ENCODE measurements at places on chromosomes 6 and 20.

DNA sequence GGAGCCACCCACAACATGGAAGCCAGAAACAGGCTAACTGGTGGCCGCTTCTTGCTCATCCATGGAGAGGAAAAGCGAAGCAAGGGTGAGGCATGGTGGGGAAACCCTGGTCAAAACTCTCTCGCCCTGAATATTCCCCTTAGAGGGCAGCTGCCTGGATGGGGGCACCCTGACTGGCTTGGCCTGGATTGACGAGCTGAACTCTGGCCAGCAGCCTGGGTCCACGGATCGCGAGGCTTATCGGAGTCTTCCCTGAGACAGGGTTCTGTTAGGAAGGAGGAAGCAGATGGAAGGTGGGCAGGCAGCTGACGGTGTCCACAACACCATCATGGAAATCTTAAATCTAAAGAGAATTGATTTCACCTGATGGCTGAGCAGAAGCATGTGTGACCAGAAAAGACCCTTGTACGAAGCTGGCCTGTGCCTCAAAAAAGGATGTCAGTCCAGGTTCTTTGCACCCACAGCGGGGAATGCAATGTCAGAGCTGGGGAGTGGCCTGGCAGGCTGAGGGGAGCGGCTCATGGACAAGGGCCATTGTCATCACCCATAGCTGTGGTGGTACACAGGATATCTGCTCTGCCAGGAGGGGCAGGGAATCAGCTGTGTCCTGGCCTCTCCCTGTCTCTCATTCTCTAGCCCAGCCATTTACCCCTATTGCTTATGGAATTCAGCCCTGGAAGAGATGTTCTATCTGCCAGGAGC is 109.4 kb upstream of the SNX9 start:
- DNase-seq = no peak
- no peaks in the 10 kb centered on the region for H3K36me3 ChIP-seq
- no peaks in the 10 kb centered on the region for H3K27me3 ChIP-seq
- no peak overlapping the region for H3K4me3 ChIP-seq

- H3K27me3 ChIP-seq = no peaks in the 10 kb centered on the region
- no peak overlapping the region for H3K27ac ChIP-seq
- H3K4me1 ChIP-seq = no peaks in the 10 kb centered on the region
- H3K4me3 ChIP-seq = no peak overlapping the region
Measured at GRCh38 chr6:119658917-119659316, 309.4 kb upstream of the MAN1A1 start.

DNA sequence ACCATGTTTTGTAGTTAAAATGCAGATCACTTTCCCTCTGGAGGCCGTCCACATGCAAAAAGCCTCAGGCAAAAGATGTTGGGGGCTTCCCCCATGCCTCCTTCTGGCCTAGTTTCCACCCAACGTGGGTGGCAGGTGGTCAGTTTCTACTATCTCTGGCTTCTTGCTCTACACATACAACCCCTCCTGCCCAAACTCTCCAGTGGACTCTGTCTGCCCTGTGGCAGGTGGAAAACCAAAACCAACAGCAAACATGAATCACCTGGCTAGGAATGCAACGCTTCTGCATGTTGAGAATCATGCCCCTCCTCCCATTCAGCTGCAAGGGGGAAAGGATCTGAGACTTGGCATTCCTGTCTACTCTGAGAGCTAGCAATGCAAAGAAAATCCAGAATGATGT is 94.8 kb downstream of the MBOAT1 start:
- H3K4me3 ChIP-seq = no peak overlapping the region
- no peak overlapping the region for H3K27ac ChIP-seq
- no peaks in the 10 kb centered on the region for H3K27me3 ChIP-seq
- peaks cover 24% of the 10 kb centered on the region for H3K36me3 ChIP-seq
- no peak for DNase-seq
- no peaks in the 10 kb centered on the region for H3K4me1 ChIP-seq

DNA sequence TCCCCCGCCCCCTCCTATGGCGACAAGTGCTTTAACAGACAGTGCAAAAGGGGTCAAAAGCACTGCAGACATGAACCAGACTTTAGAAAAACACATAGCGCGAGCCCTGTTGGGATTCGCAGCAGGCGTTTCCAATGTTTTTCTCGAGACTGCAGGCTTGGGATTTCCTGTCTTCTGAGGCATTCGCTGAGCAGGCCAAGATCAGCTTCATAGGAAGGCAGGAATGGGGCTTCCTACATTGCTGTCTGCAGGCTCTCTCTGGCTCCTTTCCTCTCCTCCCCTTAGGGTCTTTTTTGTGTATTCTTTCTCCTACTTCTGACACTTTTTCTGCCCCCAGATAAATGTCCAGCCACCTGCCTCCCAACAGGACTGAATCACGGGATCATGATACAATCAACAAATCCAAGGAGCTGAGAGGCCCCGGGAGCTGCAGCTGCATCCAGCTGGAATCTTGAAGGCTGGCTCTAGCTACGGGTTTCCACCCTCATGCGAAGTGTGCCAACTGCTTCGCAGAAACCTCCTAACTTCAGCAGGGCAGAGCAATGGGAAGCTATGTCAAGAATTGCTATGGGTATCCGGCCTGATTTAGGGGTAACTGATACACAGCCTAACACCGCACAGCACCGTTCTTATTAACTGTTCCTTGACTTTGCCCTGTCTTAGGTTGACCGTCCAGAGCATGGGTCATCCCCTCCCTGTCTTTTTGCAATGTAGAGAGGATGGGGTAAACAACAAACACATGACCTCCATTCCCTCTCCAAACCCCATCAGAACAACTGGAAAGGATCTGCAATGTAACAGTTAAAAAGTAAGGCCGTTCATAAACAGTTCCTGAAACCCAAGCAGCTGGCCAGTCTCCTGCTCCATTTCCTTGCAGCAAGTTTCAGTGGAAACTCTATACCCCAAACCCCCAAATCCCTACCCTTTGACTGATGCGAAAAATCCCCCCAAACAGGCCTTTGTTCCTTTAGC is 31.5 kb downstream of the SNX5 start:
- peak overlapping the region; percentile 40 for H3K27ac ChIP-seq
- H3K4me3 ChIP-seq = no peak overlapping the region
- peaks cover 14% of the 10 kb centered on the region for H3K36me3 ChIP-seq
- H3K27me3 ChIP-seq = no peaks in the 10 kb centered on the region

DNA sequence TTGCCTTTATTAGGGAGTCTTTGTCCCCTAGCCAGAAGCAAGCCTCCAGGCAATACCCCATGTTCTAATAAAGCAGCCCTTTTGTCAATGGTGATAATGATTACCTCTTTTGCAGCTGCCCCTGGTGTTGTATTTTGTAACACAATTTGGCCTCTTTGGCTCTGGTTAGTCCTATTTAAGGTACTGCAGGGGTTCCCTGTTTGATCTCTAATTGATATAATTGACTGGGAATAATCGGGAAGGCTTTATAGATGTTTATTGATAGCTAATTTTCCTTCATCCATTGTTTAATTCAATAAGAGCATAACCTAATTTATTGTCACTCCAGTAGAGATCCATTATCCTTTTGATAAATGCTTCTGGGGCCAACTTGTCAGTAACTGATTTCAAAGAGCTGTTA is 537.2 kb downstream of the PKHD1 start:
- H3K27ac ChIP-seq = no peak overlapping the region
- no peak for DNase-seq
- no peak overlapping the region for H3K4me3 ChIP-seq
- no peaks in the 10 kb centered on the region for H3K4me1 ChIP-seq

DNA sequence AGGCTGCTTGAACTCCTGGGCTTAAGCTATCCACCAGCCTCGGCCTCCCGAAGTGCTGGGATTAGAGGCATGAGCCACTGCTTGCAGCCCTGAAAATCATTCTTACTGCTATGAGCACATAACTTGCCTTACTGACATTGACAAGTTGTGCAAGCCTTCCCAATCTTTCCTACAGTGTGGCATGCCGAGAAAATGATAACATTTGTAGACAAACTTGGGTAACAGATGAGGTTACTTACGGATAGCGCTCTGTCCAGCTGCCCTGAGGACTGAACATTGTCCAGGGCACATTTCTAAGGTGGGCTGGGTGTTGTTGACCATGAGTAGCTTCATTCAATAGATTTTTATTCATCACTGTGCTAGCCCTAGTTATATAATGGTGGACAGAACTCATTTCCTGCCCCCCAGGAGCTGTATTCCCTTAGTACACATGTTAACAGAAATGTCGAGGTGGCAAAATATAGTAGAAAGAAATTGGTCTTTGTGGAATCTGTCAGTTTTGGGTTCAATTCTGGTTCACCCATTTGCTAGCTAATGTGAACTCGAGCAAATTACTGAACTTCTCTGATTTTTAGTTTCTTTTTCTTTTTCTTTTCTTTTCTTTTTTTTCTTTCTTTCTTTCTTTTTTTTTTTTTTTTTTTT is 118.4 kb upstream of the AKIRIN2 start:
- no peak overlapping the region for H3K27ac ChIP-seq
- H3K27me3 ChIP-seq = no peaks in the 10 kb centered on the region
- H3K36me3 ChIP-seq = no peaks in the 10 kb centered on the region
- no peak overlapping the region for H3K4me3 ChIP-seq

- no peak for DNase-seq
- H3K27ac ChIP-seq = peak overlapping the region; percentile 49
- no peak overlapping the region for H3K4me3 ChIP-seq
- H3K4me1 ChIP-seq = peaks cover 40% of the 10 kb centered on the region
- H3K36me3 ChIP-seq = no peaks in the 10 kb centered on the region
- H3K27me3 ChIP-seq = no peaks in the 10 kb centered on the region
Measured at GRCh38 chr6:25175196-25175595, 104.0 kb upstream of the CARMIL1 start.

DNA sequence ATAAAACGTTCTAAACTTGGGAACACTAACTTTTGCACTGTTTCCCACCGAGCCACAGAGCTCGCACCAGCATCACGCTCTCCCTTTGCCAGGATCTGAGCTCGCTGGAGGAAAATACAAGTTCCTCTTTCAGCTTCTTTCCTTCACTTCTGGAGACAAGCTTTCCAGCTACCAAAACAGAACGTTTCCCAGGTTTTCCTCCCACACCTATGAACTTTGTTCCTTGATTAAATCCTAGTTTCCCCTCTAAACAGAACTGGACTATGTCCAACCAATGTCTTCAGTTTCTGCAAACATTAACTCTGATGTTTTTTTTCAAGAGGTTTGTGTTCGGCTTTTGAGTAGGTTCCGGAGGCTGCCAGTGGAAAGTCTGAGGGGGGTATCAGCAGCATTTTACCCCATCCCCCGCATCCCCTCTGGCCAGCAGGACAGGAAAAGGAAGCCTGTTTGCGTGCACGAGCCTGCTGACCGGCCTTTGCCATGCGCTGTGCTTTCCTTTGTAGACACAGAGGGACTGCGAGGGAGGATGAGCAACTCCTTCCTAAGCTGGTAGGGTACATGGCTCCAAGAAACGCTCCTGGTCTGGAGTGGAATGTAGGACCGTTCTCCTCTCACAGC is 135.5 kb downstream of the LY86 start:
- no peaks in the 10 kb centered on the region for H3K27me3 ChIP-seq
- H3K4me1 ChIP-seq = peaks cover 34% of the 10 kb centered on the region
- peak; percentile 77 for DNase-seq
- peak overlapping the region; percentile 93 for H3K27ac ChIP-seq

DNA sequence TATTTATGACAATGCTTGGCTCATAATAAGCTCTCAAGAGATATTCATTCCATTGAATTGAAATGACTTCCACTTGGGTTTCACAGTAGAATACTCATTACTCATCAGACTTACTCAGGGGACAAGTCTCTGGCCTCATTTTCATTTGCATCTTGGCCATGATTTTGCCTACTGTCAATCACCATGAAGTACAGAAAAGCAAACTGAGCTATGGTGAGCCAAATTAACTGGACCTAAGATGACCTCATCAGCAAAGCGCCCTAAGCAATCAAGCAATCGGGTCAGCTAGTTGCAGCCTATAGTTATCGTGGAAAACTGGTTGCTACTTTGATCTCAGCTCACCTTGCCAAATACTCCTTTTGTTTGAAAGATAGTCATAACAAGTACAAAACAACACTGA is 494.7 kb upstream of the SLC35B3 start:
- no peaks in the 10 kb centered on the region for H3K4me1 ChIP-seq
- no peak overlapping the region for H3K4me3 ChIP-seq
- no peak for DNase-seq

- H3K27me3 ChIP-seq = no peaks in the 10 kb centered on the region
- peak; percentile 23 for DNase-seq
- no peak overlapping the region for H3K4me3 ChIP-seq
- H3K27ac ChIP-seq = no peak overlapping the region
- no peaks in the 10 kb centered on the region for H3K36me3 ChIP-seq
Measured at GRCh38 chr20:57790176-57790575, 80.4 kb upstream of the PMEPA1 start.

GRCh38 chr6:70131528-70131927 is 171.4 kb downstream of the COL9A1 start:
- no peaks in the 10 kb centered on the region for H3K4me1 ChIP-seq
- H3K36me3 ChIP-seq = no peaks in the 10 kb centered on the region
- DNase-seq = no peak

DNA sequence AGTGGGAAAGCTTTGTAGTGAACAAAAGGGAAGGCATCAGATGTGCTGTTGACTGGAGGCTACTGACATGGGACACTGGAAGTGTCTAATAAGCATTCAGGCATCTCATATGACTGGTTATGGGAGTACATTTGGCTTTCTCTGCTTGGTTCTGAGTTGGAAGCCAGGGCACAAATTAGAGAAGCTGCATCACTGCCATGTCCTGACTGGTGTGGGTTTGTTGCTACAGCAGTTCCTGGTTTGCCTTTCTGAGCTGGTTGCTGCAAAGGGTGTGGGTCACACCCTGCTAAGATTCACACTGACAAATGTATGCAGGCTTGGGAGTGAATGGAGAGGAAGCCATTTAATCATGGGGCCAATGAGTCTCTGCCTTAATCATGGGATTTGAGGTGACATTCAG is 36.2 kb upstream of the NANP start:
- no peaks in the 10 kb centered on the region for H3K27me3 ChIP-seq
- no peak overlapping the region for H3K27ac ChIP-seq
- H3K4me1 ChIP-seq = no peaks in the 10 kb centered on the region

- no peak overlapping the region for H3K4me3 ChIP-seq
- H3K4me1 ChIP-seq = no peaks in the 10 kb centered on the region
- no peak for DNase-seq
- H3K27ac ChIP-seq = no peak overlapping the region
Measured at GRCh38 chr20:16951876-16952275, 203.7 kb downstream of the OTOR start.

DNA sequence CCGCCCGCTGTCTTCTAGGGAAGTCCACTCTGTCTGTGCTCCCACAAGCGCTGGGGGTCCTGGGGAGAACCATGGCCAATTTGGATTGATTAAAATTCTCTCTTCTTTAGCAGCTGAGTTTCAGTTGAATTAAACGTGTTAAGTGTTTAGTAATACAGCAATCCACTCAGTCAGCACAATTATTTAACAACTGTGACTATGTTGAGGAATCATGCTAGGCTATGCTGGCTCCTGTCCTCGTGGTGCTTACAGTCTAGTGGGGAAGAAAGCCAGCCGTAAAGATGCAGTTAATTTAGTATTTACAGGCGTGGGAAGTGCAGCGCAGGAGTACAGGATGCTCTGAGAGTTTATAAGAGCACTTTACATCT is 88.9 kb upstream of the FOXP4 start:
- no peaks in the 10 kb centered on the region for H3K36me3 ChIP-seq
- no peak overlapping the region for H3K27ac ChIP-seq
- no peaks in the 10 kb centered on the region for H3K27me3 ChIP-seq

Data from upper lobe of right lung (tissue), 1 donor.